ENCODE measurements at places on chromosomes 6 and 20.

GRCh38 chr6:144564202-144564601 lies 279.1 kb downstream of the UTRN start:
- DNase-seq: no peak

GRCh38 chr20:37270576-37271420 lies 9.2 kb upstream of the GHRH start:
- no peak for DNase-seq

- DNase-seq: peak; percentile 85
Observed at GRCh38 chr6:27791182-27791943, 120.8 kb downstream of the OR2B2 start.

GRCh38 chr6:2020909-2021308 lies 224.5 kb downstream of the GMDS start:
- peak; percentile 8 for DNase-seq

GRCh38 chr20:50728981-50729874 lies 2.2 kb upstream of the PARD6B start:
- DNase-seq: peak; percentile 46

DNA sequence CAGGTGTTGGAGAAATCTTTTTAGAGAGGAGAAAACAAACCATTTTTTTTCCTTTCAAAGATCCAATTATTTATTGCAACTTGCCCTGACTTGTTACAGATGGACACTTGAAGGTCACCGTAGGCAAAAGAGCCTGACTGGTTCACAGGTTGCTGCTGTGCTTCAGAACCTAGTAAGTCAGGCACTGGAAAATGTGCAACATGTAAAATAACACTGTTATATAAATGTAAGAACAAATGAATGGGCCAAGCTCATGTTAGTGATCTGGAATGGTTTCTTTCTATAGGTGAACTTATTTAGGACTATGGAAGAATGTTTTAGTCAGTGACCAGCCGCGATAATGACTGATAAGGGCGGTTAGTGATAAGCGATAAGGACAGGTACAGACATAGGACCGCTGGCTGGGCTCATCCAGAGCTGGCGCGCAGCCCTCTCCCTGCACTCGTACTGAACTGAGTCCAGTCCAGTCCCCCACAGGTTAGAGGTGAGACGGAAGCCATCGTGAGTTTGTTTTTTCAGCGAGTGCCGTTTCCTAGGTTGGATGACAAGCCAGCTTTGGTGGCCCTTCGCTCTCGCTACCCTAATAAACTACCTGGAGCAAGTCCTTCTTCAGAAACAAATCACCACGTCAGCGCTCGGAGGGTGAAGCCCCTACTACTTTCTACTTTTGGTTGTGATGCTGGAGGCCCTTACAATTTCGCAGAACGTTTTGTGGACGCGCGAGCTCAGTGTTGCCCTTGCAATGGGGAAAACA lies 94.4 kb upstream of the PRDM1 start:
- no peak for DNase-seq

DNA sequence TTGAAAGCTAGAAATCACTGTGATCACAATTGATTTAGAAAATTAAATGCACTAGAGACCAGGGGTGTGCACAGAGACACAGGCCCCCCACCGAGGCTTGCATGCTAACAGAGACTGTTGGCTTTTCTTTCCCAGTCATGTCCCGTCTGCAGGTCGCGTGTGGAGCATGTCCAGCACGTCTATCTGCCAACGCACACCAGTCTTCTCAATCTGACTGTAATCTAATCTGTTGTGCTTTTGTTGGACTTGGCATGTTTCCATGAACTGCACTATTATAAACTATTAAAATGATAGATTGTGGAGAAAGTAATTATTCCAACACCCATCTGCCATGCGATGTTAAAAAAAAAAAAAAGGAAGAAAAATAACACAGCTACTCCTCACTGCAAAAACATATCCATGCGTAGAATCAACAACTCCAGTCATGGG lies 17.7 kb downstream of the MYLIP start:
- DNase-seq: no peak

All from fibroblast of pulmonary artery (primary cell).